ENCODE measurements at places on chromosomes 6 and 20.
A peak's percentile ranks its signal among the peaks of the same experiment; 100 is the strongest.

DNA sequence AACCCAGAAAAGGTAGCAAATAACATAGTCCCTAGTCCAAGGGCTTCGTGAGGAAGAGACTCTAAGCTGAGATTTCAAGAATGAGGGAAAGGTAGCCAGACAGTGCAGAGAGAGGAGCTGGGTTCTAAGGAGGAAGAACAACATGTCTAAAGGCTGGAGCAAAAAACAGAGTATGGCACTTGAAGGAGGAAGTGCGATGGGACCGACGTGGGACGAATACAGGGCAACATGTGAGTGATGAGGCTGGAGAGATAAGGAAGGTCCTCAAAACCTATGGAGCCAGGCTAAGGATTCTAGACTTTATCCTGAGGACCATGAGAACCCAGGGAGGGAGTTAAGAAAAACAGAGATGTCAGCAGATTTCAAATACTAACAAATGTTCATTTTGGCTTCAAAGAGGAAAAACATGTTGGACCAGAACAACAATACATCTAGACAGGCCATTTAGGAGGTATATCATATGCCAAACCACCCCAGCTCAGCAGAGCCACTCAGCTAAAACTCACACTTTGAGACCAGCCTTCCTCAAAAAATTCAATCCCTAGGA is 17.5 kb downstream of the ATXN1 start:
- DNase-seq, result peak; percentile 54

DNA sequence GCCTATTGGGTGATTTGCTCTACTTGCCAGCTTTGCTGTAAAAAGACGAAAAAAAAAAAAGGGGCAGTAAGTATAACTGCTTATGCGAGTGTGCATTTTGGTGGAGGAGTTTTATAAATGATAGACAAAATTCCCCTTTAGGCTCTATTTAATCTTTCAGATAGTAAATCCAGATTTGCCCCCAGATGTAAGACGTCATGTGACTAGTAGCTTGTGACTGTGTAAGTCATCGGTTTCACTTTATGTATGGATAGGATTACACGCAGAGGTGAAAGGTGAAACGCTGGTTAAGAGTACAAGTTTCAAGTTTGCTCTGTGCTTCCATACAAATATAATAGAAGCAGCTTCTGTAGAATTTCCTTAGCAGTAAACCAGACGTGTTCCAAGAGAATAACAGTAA is 7.9 kb downstream of the RAB32 start:
- DNase-seq, result no peak

- DNase-seq, result no peak
Observed at GRCh38 chr6:144583614-144583954, 298.4 kb downstream of the UTRN start.

GRCh38 chr20:35891375-35891774 is 62.9 kb downstream of the SCAND1 start:
- DNase-seq, result no peak

- DNase-seq, result peak; percentile 57
Observed at GRCh38 chr6:225121-225721, 67.1 kb upstream of the DUSP22 start.

DNA sequence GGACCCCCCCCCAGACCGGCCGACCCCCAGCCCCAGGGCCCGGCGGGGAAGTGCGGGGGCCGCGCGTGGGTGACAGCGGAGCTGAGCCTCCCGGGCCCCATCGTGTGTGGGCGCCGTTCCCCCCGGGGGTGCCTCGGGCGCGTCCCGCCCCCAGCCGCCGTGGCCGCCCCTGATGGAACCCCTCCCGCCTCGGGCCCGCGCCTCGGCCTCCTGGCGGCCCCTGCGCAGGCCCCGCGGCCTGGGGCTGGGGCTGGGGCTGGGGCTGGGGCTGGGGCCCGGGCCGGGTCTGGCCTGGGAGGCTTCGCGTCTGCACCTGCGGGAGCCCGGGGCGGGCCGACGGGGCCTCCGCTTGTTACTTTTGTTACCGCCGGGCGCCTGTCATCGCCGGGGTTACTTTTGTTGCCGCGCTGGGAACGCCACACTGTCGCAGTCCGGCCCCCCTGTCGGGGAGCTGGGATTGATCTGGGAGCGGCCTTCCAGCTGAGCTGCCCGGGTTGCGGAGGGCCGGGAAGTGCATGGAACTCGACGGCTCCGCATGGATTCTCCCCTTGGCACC is 598 bp downstream of the OGFR start:
- DNase-seq, result no peak

Data from lower lobe of right lung (tissue), 2 donors.